ENCODE measurements at places on chromosomes 12 and 14.

DNA sequence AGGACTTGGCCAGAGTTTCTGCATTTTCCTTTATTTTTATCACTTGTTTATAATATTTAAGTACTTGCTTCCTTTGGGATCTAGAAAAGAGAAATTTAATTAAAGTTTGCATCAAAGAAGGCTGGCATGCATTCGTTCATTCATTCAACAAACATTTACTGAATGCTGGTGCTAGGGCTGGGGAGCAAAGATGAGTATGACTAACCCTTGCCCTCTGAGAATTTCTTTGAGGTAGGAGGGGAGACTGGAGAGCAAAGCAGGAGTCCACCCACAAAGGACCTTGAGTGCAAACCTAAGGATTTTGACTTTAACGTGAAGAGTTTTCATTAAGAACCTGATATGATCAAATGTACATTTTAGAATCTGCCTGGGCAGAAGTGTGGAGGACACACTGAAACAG is 16.1 kb upstream of the NT5DC3 start:
- no peak for DNase-seq

DNA sequence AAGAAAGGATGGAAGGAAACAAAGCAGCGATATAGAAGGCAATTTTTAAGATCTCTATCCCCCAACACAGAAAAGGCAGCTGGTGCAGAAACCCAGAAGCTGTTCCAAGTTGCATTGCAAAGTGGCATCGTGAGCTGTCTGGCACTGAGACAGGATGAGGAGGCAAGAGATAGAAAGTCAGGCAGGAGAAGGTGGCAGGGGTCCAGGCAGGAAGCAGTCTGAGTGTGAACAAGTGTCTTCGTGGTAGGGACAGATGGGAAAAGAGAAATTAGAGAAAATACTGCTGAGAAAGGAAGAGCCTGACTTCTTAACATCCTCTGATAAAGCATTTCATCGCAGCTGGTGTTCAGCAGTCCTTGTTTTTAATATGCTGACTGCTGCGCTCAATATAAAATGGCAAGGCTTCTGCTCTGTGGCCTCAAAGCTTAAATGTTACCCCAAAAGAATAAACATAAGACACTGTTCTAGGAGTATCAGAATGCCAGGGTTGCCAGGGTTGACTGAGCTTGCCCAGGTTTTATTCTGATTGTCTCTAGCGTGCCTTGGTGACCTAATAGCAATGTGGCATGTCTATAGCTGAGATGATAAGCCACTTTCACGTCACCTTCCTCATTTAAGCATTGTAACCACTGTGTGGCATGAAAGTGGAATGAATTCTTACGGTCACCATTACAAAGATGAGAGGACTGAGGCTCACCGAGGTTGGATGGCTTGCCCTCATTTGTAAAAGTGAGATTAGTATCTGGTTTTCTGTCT is 397.6 kb downstream of the NUAK1 start:
- no peak for DNase-seq

DNA sequence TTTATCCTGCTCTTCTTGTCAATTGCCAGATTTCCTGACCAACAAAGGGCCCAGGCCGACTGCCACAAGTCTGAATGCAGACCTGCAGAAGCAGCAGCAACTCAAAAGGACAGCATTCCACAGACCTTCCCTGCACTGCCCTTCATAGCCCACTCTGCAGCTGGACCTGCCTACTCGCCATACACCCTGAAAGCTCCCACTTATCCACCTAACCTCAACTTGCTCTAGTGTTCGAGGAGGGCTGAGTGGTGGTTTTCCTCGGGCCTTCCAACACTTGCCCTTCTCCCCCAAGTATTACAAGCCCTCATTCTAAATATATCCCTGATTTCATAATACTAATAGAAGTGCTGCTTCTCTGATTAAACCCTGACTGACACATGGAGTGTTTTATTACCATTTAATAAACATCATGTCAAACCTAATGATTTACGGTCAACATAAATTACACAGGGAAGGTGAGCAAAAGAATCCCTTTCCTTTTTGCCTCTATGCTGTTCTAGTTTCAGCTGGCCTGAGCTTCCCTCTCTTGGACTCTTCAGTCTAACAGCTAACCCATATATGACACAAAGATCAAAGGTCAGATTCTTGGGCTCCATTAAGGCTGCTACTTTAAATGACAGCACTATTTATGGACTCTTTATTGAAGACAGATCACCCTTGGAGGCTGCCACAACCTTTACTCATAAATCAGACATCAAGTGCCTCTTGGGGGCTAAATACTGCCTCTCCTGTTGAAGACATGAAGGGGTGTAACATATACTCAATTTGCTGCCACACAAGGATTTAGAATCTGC is 1546.9 kb upstream of the TMEM132C start:
- no peak for DNase-seq

DNA sequence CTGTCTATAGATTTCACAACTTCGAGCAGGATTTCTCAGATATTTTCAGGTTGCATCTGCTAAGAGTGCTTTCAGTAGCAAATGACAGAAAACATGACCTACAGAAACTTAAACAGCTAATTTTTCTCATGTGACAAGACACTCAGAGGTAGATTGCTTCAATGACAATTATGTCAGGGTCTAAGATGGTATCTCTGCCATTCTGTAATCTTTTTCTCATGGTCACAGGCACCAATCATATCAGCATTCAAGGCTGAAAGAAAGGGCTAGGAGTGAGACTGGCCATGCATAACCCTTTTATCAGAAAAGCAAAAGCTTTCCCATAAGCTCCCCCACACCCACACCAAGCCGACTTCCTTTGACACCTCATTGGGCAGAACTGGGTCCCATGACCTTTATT is 450.5 kb upstream of the FAR2 start:
- no peak for DNase-seq

DNA sequence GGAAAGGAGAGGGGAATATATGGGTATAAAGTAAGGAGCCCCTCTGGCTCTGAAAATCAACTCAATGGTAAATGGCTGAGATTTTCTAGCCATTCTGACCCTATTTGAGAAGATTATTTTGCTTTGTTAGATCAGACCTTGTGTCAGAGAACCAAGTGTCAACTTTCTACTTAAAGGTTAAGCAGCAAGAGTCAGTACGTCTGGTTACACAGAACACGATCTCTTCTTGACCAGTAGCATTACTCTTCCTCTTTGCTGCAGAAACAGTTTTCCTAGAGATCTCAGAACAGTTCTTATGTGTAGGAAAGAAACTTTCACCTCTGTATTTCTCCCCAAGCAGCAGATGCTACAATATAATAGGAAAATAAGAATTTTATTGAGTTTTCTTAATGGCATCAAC is 47.4 kb upstream of the BTG1 start:
- no peak for DNase-seq

- DNase-seq, result no peak
These were observed 66.8 kb downstream of the GLRX5 start for GRCh38 chr14:95601650-95602049.

All from T47D (cell line).